ENCODE measurements at places on chromosomes 13 and 19.

DNA sequence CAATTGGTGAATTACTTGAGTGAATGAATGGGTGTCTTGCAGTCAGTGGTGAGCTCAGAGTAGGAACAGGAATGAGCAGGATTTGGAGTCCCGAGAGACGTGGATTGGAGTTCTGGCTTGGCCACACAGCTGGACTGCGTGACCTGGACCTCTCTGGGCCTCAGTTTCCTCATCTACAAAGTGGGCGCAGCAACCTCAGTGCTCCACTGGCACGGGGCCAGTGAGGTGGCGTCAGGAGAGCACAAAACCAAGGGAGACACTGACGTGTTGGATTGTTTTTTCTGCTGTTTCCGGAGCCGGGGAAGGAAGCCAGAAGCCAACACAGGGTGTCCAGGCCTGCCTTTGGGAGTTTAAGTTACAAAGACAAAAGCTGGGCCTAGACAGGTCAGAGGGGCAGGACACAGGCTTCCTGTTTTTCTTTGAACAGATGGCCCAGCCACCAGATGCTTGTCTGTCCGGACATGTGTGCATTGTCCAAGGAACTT lies 6.5 kb upstream of the DOCK6 start:
- DNase-seq: no peak

DNA sequence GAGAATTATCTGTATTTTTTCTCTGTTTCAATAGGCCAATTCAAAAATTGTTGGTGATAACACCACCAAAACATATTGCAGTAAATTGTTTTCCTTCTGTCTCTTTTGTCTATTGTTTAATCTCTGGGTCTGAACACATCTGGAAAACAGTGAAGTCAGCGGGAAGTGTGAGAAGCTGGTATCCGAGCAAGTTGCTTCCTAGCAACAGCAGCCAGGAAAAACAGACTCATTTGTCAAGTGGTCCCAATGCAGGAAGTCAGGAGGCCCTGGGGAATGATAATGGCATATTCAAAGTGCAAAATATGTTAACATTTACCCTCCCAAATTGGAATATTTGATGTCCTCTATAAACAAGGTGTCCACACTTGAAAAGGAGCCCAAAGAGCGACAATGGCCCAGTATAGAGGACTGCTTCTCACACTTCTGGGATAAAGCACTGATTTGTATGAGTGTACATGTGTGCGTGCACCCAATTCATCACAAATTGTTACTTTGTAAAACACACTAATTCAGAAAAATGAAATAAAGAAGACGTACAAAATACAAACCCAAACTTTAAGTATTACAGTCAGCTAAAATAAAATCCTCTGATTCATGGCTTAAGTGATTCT lies 515.0 kb downstream of the TBC1D4 start:
- no peak for DNase-seq

DNA sequence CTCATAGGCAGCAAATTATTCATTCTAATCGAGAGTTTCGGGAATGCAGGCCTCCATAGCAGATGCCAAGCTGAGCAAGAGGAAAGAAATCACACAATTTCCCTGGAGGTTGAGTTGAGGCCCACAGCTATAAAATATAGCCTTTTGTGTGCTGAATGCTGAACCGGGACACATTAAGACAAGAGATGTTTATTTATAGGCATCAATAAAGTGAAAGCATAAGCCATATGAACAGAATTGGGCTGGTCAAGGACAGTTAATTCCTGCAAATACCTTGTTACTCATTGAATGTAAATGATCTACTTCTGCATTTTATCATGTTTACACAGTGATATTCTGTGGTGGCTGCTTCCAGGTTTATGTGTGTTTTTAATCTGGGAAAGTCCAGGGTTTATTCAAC lies 461.7 kb downstream of the KLF12 start:
- no peak for DNase-seq

DNA sequence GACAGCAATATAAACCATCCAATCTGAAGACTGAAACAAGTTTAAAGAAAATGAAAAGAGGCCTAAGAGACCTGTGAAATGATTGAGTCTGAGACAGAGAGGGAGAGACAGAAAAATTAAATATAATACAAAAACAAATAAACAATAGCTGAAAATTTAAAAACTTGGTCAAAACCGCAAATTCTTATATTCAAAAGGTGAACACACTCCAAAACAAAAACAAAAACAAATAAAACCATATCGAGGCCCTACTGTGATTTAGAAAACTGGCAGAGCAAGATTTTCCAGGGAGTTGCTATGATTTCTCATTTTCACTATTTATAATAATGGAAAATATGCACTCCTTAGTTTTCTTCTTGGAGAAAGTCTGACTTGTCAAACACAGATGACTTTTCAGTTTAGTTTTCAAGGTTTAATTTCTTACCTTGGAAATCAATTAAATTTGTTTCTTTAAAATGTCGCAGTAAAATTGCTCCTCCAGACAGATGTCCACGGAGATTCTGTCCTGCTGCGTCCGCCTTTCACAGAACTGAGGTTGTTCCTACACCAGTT lies 1420.3 kb downstream of the UQCRFS1 start:
- DNase-seq: no peak

DNA sequence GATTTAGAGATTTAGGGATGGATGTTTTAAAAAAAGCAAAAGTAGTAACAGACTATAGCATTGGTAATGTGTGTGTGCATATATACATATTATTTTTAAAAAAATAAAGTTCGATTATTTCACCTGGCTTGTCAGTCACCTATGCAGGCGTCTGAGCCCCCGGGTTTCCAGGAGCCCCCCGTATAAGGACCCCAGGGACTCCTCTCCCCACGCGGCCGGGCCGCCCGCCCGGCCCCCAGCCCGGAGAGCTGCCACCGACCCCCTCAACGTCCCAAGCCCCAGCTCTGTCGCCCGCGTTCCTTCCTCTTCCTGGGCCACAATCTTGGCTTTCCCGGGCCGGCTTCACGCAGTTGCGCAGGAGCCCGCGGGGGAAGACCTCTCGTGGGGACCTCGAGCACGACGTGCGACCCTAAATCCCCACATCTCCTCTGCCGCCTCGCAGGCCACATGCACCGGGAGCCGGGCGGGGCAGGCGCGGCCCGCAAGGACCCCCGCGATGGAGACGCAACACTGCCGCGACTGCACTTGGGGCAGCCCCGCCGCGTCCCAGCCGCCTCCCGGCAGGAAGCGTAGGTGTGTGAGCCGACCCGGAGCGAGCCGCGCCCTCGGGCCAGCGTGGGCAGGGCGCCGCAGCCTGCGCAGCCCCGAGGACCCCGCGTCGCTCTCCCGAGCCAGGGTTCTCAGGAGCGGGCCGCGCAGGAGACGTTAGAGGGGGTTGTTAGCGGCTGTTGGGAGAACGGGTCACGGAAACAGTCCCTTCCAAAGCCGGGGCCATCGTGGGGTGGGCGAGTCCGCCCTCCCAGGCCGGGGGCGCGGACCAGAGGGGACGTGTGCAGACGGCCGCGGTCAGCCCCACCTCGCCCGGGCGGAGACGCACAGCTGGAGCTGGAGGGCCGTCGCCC lies 840 bp upstream of the CCNA1 start:
- peak; percentile 41 for DNase-seq

DNA sequence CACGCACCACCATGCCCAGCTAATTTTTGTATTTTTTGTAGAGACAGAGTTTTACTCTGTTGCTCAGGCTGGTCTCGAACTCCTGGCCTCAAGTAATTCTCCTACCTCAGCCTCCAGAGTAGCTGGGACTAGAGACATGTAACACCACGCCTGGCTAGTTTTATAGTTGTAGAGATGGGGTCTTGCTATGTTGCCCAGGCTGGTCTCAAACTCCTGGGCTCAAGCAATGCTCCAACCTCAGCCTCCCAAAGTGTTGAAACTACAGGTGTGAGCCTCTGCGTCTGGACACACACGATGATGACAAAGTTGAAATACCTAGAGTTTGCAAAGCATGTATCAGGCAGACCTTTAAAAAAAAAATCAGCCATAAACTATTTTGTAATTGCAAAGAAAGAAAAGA lies 4.6 kb upstream of the PTOV1 start:
- no peak for DNase-seq

DNA sequence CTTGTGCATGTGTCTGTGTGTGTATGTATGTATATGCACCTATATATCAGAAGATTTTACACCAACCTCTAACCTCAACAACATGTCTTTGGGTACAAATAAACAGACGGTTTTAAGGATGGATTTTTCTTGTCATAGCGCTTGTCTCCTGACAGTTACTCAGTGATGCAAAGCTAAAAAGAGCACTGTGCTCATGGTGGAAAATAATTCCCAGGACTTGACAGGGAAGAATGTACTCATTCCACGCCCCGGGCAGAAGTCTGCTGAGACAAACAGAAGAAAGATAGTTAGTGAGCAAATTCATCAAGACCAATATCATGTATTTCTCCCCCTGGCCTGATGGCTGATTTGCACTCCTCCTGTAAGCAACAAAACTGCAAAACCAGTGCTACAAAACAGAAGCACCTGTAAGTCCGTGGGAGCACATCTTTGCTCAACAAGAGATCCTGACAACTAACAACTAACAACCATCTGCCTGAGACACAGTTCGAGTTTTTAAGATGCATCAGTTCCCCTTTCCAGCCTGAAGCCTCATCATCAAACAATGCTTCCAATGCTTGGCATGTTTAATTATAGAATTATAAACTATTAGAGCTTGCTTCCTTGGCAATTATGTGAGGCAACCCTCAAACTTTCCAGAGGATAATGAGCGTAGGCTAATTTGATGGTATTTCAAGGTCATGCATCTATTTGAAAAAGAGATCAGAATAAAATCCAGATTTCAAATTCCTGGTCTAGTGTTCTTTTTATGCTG lies 812.7 kb upstream of the MIR17HG start:
- DNase-seq: no peak

DNA sequence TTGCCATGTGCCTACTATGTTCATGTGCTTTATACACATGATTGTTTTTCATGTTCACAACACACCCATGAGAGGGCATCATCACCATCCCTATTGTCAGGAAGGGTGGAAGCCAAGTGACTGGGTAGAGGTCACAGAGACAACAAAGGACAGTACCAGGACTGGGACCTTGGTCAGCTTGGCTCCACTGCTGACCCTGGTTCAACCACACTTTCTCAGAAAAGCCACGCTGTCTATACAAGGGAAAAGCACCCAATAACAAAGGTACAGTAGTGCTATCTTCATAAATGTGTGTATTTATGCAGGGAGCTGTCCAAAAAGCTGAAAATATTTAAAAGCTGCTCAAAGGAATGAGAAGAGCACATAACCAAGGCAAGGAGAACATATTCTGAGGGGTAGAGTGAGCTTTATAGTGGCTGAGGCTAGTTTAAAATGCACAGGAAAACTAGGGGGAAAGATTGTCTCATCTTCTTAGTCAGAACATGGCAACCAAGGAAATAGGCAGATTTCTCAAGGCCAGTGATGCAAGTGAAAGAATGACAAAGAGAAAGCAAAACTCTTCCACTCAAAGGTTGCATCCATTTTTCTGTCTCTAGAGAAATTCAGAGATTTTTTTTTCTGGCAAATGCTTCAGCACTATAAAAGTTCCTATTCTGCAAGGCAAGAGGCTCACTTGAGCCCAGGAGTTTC lies 415.0 kb downstream of the FOXO1 start:
- DNase-seq: peak; percentile 41

- no peak for DNase-seq
Observed at GRCh38 chr13:106118050-106118449, 417.4 kb downstream of the EFNB2 start.

- DNase-seq: no peak
Observed at GRCh38 chr13:98771838-98772611, 19.6 kb upstream of the SLC15A1 start.

- no peak for DNase-seq
Observed at GRCh38 chr13:75554981-75555380, 5.4 kb downstream of the UCHL3 start.

- DNase-seq: peak; percentile 15
Observed at GRCh38 chr19:35249848-35250711, 1.3 kb downstream of the LSR start.

DNA sequence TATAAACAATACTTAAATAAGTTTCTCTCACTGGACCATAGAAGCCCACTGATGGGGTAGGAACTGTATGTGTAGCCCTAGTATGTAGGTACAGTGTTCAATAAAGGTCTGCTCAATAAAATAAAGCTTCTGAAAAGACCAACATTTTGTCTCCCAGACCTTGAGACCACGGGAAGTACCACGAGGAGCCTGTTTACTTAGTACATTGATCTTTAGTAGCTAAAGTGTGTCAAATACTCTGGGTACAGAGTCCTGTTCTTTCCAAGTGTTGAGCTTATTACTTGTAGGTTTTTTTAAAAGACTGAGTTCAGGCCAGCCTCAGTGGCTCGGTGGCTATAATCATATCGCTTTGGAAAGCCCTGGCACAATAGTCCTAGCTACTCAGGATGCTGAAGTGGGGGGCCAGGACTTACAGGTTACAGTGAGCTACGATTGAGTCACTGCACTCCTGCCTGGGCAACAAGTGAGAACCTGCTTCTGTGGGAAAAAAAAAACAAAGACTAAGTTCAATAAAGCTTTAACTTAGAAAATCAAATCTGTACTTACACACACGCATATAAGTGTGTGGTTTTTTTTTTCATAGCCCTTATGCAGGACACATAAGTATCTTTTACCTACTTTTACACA lies 3.4 kb downstream of the MTRF1 start:
- DNase-seq: no peak

DNA sequence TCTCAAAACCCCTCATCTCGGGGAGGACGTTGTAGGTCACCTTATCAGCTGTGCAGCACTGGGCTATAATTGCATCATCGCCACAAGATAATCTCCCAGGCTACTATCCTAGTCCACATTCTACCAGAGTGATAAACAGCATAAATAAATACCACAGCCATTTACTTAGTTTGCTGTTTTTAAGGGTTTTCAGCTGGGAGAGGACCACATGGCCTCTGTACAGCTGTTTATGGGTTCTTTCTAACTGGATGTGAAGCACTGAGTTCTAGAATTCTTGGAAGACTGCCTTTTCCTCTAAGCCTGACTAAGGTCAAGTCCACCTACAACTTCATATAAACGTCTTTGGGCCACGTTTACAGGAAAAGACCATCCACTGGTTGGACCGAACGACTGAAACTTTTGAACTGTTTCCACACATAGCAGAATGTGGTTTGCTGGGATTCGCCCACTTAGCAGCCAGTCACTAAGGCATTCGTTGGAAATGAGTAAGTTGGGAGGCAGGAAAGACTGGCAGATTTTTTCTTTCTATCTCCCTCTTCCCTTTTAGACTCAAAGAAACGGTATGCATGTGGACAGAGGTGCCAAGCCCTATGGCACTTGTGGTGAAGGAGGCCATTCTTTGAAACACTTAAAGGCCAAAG lies 752.5 kb upstream of the SGCG start:
- DNase-seq: no peak

- no peak for DNase-seq
Observed at GRCh38 chr19:29675120-29675649, 9.9 kb downstream of the PLEKHF1 start.

Measured in activated T-cell treated with anti-CD3 and anti-CD28 coated beads, Interleukin-2, amount 50 U/mL, for 48 hours (primary cell).